ENCODE measurements at places on chromosomes 7 and 10.
A peak's percentile ranks its signal among the peaks of the same experiment; 100 is the strongest.

GRCh38 chr7:158125721-158126120 lies 461.9 kb downstream of the PTPRN2 start:
- DNase-seq = no peak

DNA sequence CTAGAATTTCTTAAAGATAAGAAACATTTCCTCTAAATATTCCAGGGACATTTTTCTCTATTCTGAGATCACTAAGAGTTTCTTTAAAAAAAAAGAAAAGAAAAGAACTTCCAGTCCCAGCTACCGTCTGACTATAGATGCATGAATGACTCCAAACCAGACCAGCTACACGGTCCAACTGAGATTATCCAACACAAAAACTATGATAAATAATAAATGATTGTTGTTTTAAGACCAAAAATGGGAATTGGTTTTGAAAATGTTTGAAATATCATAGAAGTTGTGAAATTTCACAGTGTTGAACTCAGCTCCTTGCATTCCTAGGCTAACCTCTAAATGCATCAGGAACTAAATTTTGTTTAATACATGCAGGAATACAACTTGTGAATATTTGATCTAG lies 1619.6 kb upstream of the LRRTM3 start:
- DNase-seq = no peak

DNA sequence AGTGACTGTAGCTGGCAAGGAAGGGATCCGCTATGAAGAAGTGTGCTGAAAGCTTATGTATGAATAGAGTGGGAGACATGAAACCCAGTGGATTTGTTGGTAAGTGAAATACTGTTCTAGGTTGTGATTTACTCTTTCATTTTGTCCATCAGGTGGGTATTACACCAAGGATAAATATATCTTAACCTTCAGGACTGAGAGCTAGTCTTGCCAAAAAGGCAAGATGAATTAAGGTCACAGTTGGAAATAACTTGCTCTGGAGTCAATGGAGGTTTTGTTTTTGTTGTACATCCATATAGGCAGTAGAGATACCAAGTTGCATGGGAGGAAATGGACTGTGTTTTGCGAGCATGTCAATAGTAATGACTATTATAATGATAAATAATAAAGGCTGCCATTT lies 190.6 kb downstream of the TMEM178B start:
- no peak for DNase-seq

DNA sequence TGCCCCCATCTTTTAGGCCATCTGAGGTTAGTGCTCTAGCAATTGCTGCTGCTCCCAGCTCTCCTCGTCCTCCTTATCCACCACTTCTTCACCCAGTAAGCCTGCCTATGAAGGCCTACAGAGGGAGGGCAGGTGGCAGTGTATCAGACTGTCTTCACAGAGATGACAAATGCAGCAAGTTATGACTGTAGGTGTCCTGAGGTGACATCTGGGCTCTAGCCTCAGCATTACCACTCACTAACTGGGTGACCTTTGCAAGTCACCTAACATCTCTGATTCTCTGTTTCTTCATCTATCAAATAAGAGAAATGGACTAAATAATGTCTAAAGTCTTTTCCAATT lies 151.6 kb downstream of the NOC3L start:
- DNase-seq = no peak

GRCh38 chr10:24357344-24358004 lies 148.5 kb downstream of the KIAA1217 start:
- DNase-seq = no peak

- DNase-seq = no peak
These were observed 698.6 kb upstream of the NRP1 start for GRCh38 chr10:34033078-34033477.

DNA sequence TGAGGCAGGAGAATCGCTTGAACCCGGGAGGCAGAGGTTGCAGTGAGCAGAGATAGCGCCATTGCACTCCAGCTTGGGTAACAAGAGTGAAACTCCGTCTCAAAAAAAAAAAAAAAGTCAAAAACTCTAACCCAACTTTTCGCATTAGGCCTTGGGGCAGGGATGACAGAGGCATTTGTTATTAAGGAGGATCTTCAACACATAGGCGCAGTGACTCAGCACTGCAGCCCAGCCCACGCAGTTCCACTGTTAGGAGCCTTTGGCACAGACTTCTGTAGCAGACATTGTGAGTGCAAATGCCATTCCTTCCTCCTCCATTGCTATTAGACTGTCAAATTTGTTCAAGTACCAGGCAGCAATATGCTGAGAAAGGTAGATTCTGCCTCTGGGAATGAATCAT lies 43.1 kb upstream of the KLHL7 start:
- DNase-seq = no peak

- no peak for DNase-seq
These were observed 2.3 kb downstream of the ZC3HAV1L start for GRCh38 chr7:139033346-139034114.

DNA sequence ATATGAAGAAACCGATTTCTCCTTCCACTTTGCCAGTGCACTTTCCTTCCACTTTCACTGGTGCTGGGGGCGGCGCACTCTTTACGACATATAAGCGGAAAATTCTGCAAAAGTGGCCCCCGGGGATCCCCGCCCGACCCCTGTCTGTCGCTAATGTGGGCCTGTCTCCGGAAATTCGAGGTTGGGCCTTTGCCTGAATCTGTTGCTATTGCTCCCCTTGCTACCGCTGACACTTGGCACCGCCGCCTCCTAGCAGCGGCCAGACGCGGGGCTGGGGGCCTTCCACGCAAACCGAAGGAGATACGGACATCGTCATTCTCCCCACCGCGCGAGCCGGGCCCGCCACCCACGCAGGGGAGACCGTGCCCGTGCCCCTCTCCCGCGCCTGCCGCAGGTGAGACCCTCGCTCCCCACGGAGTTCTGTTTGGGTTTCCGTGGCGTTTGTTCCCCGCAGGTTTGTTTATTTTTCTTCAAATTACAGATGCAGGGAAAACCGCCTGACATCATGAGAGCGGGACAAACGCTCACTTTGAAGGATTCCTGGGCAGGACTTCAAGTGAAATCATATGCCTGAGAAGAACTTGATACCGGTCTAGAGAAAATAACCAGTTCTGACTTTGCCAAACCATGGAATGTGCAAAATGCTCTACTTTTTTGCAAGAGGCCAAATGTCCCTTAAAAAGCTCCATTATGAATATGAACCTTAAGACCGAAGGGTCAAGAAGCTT lies 5.0 kb downstream of the TWIST1 start:
- peak; percentile 20 for DNase-seq

DNA sequence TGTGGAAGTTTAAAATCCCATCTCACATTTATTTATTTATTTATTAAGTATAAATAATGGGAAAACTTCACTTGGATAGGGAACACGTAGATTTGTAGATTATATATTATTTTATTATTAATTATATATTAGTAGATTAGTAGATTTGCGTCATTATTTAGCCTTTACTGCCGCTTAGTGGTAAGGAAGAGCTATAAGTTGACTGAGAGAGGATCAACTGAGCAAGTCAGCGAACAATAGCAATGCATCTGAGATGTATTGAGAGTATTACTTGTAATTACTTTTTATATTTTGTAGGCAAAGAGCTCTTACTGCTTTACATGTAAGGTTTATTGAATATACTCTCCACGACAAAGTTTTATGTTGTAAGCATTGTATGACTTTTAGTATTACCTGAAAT lies 244.5 kb upstream of the ANKRD30A start:
- DNase-seq = peak; percentile 23

DNA sequence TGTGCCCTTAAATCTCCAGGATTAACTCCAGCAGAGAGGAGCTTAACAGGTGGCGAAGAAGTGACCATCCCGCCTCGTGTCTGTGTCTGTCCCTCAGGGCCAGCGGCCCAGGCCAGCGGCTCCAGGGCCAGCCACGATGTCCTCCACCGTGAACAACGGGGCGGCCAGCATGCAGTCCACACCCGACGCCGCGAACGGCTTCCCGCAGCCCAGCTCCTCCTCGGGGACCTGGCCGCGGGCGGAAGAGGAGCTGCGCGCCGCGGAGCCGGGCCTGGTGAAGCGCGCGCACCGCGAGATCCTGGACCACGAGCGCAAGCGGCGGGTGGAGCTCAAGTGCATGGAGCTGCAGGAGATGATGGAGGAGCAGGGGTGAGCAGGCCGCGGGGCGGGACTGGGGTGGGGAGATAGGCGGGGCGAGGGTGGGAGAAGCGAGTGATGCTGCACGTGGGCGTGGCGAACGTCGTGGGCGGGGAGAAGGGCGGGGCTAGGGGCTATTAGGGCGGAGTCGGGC lies 33.3 kb downstream of the SRRM3 start:
- peak; percentile 66 for DNase-seq

GRCh38 chr10:71719464-71720201 lies at the start of gene C10orf105:
C10orf105 (minus strand) TSS chr10:71719778; CDS start chr10:71716337, 3,441 bp downstream.
- DNase-seq = no peak

- DNase-seq = no peak
These were observed 378.5 kb upstream of the SEMA3C start for GRCh38 chr7:81297317-81297716.

DNA sequence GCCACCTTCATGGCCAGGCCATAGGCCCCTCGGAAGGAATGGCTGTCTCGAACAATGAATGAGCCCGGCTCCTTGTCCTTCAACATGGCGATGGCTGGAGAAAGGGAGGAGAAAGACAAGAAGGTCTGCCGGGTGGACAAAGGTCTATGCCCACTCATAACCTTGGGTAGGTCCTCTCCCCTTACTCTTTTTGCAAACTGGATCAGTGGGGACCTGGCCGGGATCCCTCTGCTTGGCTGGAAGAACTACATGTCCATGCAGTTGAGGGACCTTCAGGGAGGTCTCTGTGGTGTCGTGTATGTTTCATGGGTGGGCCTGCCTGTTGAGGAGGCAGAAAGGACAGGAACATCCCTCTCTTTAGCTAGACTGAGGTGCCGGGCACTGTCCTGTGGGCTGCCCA lies 284.8 kb downstream of the TNS3 start:
- no peak for DNase-seq

- no peak for DNase-seq
These were observed 195.0 kb downstream of the GPR37 start for GRCh38 chr7:124570558-124570957.

GRCh38 chr7:1004018-1004852 lies 21.3 kb downstream of the CYP2W1 start:
- peak; percentile 87 for DNase-seq

DNA sequence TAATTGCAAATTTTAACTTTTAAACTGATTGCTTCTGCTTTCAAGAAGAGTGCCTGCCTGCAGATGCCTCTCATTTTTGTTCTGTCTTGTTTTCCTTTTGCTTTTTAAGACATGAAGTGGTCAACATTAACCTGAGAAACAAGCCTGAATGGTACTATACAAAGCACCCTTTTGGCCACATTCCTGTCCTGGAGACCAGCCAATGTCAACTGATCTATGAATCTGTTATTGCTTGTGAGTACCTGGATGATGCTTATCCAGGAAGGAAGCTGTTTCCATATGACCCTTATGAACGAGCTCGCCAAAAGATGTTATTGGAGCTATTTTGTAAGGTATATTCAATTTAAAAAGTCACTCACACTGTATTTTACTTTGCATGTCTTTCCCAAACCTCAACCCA lies 8.8 kb downstream of the GSTO2 start:
- no peak for DNase-seq

DNA sequence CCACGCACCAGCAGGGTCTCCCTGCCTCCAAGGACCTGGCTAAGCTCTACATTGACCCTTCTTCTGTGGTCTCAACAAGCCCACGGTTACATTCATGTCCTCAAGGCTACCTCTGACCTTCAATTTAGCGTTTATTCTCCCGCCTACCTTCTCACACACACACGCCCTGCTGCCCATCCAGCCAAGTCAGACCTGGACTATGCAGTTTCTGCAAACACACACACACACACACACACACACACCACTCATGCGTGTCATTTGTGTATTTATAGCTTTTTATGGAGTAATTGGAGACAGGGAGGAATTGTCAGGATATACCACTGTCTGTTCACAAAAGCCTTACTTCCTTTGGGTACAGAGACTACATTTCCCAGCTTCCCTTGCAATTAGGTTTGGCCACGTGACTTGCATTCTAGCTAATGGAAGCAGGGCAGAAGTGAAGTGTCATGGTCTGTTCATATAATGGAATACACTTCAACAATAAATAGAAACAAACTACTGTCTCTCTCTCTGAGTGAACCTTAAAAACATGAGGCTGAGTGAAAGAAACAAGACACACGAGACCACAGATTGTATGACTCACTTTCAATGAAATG lies 53.8 kb upstream of the CPXM2 start:
- DNase-seq = no peak

GRCh38 chr10:73806176-73806950 lies 5.0 kb downstream of the NDST2 start:
- DNase-seq = no peak

DNA sequence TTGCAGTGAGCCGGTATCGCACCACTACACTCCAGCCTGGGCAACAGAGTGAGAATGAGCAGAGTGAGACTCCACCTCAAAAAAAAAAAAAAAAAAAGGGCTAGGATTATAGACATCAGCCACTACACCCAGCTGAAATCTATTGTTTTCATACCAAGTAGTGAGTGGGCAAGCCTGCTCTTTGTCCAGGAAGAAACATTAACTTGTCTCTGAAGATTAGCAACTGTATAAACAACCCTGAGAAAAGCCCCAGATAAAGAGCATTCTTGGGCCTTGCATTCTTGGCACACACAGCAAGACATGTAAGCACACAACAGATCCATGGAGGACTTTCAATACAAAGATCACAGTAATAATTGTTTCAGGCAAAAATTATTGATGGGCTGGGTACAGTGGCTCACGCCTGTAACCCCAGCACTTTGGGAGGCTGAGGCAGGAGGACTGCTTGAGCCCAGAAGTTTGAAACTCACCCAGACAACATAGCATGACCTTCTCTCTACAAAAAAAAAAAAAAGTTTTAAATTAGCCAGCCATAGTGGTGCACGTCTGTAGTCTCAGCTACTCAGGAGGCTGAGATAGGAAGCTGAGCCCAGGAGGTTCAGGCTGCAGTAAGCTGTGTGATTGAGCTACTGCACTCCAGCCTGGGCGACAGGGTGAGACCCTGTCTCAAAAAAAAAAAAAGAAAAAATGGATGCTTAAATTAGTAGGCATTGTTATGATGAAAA lies 4.4 kb downstream of the PSPH start:
- no peak for DNase-seq

DNA sequence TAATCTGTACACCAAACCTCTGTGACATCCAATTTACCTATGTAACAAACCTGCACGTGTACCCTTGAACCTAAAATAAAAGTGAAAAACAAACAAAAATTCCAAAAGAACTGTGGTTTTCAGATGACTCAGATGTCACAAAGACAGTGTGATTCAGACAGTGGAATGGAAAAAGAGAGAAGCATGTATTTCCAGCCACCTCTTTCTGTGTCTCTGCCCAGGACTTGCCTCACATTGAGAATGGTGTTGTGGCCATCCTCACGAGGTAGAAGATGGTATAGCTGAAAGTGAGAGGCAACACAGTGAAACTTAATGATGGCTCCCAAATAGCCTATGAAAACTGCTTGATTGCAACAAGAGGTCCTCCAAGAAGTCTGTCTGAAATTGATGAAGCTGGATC lies 78.0 kb downstream of the ARL5B start:
- DNase-seq = no peak

DNA sequence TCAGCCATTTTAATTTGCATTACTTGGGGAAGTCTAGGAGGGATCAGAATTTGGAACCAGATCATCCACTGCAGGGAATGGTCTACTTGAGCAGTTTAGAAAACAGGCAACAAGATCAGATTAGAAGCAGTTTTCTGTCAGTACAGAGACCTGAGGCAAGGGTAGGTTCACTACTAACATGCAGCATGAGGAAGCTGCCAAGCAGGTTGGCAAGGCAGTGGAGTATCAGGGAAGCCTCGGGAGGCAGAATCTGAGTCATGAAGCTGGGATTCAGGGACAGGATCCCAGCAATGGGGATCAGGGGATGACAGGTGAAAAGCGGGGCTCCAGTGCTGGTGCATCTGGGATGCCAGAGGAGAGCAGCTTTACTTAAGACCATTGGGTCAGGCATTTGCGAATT lies 28.1 kb downstream of the ENO4 start:
- no peak for DNase-seq

- no peak for DNase-seq
These were observed 36.7 kb upstream of the HDAC9 start for GRCh38 chr7:18458830-18459229.
